ENCODE measurements at places on chromosomes 4 and X.

- no peak for DNase-seq
Observed at GRCh38 chrX:68999356-68999755, 165.9 kb downstream of the PJA1 start.

- no peak for DNase-seq
Observed at GRCh38 chr4:8289956-8290700, 20.6 kb downstream of the HTRA3 start.

GRCh38 chr4:79917246-79917645, 155.8 kb downstream of the ANTXR2 start:
- peak; percentile 61 for DNase-seq

GRCh38 chrX:11431786-11432185, 138.6 kb downstream of the AMELX start:
- DNase-seq, result no peak

DNA sequence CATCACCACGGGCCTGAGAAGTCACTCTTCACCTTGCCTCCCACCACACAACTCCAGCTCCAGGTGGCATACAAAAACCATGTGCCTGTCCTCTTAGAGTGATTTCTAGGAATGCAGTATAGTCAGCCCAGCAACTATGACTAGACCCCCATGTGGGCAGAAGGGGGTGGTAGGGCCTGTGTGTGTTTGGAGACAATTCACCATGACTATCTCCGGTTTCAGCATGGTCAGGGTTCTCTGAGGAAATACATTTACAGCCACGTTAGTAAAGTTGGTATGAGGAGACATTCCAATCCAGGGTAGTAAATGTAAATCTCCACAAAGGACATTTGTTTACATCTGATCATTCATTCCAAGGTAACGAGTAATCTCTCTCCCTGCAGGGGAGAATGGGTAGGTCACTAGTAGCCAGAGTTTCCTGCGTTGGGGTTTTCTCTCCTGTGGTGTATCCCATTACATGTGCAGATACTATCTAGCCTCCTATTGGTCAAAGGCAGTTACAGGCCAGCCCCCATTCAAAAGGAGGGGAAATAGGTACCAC, 4.2 kb upstream of the MTMR1 start:
- no peak for DNase-seq

All from activated T-cell treated with anti-CD3 and anti-CD28 coated beads, Interleukin-2, amount 50 U/mL, for 48 hours (primary cell).